ENCODE measurements at places on chromosomes 13 and 19.

DNA sequence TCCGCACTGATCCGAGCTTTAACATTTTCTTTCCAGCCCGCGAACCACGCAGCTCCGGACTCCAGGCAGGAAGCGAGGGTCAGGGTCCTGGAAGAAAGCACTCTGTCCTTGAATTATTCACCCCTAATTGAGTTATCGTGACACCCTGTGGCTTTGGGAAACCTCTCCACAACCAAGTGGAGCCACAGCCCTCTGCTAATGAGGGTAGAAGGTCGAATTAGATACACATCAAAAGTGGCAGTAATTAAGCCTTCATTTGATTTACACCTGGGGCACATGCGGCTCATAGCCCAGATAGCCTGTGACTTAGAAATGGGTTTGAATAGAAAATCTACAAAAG is 15.9 kb upstream of the RNF17 start:
- DNase-seq, result no peak

- DNase-seq, result no peak
These were observed 1.5 kb upstream of the IGSF23 start for GRCh38 chr19:44611812-44612295.

DNA sequence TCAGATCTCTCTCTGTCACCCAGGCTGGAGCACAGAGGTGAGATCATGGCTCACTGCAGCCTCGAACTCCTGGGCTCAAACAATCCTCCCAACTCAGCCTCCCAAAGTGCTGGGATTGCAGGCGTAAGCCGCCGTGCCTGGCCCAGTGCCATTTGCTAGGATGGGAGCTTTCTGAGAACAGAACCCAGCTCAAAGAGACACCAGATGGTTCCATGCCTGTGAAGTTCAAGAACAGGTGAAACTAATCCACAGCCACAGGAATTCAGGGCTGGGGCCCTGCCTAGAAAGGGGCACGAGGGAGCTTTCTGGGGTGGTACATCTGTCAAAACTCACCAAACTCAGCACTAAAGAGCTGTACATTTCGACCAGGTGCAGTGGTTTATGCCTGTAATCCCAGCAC is 4.2 kb downstream of the SLC7A9 start:
- no peak for DNase-seq

DNA sequence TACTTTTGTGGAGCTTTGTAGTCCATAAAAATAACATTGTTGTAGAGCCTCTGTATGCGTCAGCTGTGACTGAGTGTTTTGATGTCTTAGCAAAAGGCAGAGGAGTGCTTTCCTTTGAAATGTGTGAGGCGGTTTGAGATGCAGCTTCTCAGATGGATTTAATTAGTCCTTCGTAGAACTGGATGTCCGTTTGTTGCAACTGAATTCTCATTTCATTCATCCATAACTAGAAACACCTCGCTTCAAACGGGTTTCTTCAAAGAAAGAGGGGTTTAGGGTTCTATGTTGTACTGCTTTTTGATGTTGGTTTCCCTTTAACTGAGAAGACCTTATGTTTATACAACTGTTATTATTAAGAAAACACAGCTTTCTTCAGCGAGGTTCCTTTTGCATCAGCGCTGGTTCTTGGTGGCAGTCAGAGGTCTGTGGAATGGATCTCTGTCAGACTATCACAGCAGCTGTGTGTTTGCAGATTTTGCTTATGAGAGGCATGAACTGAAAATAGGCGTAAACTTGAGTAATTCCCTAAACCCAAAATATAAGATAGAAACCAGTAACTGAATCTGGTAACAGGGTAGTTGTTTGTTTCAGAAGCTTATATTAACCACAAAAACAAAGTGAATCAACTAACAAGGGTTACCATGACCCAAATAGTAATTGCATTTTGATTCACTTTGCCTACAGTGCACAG is 194.4 kb downstream of the GGACT start:
- DNase-seq, result no peak

- no peak for DNase-seq
These were observed 2.8 kb upstream of the AZU1 start for GRCh38 chr19:824885-825284.

DNA sequence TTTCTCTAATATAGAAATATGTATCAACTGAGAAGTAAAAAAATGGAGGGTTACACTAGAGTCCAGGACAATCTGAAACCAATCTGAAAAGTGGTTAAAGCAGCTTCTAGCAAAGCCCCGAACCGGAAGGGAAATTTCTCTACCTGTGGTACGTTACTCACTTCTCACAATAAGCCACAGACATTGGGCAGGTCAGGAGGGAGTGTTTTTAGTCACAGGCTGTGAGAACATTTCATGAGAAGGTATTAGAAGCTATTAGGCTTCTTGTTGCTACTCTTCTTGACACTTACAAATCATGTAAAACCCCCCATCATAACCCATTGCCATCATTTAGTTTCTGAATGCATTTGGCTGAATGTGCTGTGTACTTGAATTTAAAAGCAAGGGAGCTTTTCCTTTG is 120.9 kb downstream of the NUFIP1 start:
- DNase-seq, result no peak

DNA sequence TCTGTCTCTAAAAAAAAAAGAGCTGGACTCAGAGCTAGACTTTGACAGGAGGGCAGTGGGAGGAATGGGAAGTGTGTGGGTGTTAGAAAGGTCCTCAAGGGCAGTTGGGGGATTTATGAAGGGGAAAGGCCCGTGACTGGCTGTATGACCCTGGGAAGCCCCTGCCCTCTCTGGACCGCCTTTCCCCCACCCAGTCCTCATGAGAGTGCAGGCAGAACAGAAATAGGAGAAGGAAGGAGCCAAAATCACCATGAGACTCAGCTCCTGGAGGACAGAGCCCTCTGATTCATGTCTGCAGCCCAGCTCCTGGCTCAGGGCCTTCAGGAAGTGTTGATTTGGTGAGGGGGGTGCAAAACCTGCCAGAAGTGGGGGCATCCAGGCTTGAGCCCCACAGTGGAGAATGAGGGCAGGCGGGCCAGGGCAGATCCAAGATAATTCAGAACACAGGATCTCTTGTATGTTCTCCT is 8.7 kb upstream of the SMG9 start:
- DNase-seq, result no peak

DNA sequence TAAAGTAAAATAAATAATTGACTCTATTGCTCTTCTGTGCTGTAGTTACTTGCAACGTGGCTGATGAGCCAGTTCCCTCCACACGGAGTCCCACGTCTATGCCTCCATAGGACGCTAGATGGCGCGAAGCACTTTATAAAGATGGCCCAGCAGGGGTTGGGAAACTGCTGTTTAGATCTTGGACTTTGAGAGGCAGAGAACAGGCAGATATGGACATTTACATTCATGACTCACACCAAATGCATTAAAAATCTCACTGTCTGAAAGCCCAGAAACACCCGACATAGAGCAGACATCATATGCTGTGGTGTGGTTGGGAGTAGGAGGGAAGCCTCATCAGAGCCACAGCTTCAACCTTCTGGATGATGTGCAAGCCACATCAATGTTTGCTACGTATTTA is 643.1 kb upstream of the ARGLU1 start:
- DNase-seq, result no peak

DNA sequence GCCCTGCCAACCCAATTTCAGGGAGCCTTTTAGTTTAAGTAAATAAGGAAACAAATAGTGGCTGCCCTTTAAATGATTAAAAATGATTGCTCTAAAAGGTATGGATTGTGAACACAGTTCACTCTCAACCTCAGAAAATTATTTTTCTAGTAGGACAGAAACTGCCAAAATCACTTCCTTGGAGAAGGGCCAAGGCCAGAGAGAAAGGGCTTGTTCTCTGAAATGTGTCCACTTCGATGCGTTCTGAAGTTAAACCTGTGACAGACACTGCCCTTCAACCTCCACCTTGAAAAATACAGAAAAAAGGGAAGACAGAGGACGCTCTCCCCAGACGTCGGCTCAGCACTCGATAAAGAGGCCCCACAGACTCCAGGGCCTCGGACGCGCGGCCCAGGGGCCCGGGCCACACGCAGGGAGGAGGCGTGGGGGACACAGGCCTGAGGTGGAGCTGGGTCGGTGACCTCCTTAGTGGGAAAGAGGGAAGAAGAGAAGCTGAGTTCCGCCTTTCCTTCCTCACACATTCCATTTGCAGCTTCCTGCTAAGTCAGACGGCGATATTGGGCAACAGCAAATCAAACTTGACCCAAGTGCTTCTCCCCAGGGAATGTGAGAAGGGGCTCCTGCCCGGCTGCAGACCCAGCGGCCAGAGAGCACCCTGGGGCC is 63.6 kb downstream of the RASA3 start:
- DNase-seq, result no peak

DNA sequence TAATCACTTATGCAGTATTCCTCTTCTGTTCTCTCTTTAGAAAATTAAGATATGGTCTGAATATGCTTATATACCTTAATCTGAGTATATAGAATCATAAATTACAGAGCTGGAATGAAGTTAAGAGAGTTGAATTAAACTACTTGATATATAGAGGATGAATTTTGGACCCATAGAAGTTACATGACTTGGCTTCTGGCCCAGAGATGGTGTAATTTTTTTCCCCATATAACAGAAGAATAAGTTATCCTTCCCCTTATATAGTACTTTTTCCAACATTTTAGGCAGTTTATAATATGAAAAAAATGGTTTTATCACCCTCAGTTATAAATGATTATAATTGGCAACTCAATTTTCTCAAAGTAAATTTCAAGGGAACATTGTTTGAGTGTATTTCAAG is 616.3 kb downstream of the TBC1D4 start:
- no peak for DNase-seq

Data from T-helper 22 cell (primary cell).